GOT3 (cell line): ENCODE measurements at places on chromosomes 11 and 22.

- no peak for DNase-seq
Measured at GRCh38 chr11:67290801-67291200, 1.7 kb downstream of the ANKRD13D start.

GRCh38 chr11:114208377-114208776, 87.8 kb upstream of the NNMT start:
- DNase-seq, result no peak

- no peak for DNase-seq
Measured at GRCh38 chr22:32644252-32645100, 157.0 kb upstream of the TIMP3 start.

- DNase-seq, result no peak
Measured at GRCh38 chr22:45842291-45842991, 134.5 kb downstream of the WNT7B start.

DNA sequence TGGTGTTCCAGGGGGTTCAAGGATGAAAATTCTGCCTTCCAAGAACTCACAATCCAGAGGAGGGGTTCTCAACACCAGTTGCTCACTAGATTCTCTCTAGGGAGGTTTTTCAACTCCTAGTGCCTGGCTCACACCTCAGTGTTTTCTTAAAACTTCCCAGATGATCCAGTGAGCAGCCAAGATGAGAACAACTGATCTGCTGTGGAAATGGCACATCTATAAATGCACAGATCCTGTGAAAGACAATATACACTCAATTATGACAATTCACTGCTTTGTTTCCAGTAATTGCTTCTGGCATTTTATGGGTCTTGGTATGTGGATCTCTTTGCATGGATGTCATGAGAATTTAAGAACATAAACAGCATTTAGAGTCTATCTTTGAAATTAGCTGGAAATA, 45.2 kb upstream of the PRSS23 start:
- no peak for DNase-seq

- DNase-seq, result no peak
Measured at GRCh38 chr22:31726692-31727091, 23.2 kb downstream of the PRR14L start.

DNA sequence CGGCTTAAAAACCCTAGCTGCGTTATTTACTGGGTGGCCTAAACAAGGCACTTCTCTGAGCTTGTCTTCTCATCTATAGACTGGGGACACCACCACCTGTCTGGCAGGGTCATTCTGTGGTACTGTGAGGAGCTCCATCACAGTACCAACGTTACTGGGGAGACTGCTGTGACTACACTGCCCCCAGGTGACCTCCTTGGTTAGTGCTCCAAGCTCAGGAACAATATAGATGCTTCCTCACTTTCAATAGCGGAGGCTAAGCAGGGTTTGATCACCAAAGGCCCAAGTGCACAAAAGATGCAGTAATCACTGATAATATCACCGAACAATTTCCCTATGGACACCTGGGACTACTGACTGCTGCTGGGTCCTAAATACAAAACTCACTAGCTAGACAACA, 18.8 kb downstream of the PRPF19 start:
- DNase-seq, result no peak

- no peak for DNase-seq
Measured at GRCh38 chr22:33314316-33314715, 256.1 kb upstream of the SYN3 start.

GRCh38 chr11:79121351-79121750, 319.5 kb downstream of the TENM4 start:
- no peak for DNase-seq

DNA sequence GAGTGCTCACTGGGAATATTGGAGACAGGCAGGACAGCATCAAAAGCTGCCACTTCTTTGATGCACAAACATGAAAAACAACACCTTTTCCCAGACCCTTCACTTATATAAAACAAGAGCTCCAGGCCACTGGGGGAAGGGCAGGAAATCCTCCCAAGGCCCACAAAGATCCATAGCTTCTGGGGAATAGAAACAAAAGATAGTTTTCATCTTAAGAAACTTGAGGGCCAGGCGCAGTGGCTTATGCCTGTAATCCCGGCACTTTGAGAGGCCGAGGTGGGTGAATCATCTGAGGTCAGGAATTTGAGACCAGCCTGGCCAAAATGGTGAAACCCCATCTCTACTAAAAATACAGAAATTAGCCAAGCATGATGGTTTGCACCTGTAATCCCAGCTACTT, 15.3 kb downstream of the RTL6 start:
- no peak for DNase-seq

- no peak for DNase-seq
Measured at GRCh38 chr11:125376117-125376516, 119.9 kb downstream of the FEZ1 start.

GRCh38 chr11:131889760-131890581, 519.6 kb downstream of the NTM start:
- DNase-seq, result no peak

GRCh38 chr11:66985508-66986177, 10.5 kb downstream of the C11orf86 start:
- no peak for DNase-seq

DNA sequence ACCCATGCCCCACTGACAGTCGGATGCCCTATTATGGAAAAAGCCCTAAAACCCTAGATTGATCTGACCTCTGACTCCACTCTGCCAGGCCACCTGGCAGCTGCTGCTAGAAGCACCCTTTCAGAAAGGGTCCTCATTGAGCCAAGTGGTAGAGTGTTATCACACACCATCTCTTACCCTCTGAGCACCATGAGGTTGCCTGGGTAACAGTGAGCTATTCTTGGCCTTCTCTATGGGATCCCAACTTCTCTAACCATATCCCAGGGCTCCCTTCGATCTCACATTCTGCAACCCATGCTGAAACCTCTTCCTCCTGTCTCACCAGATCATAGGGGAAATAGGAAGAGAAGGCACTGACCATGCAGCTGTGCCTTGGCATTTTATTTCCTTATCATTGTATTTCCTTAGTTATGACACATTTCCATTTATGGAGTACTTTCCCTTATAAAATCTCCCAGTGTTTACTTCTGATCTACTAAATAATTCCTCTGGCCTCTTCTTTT, 52.7 kb downstream of the MPPED2 start:
- DNase-seq, result no peak
